ENCODE measurements at places on chromosomes 12 and 14.

DNA sequence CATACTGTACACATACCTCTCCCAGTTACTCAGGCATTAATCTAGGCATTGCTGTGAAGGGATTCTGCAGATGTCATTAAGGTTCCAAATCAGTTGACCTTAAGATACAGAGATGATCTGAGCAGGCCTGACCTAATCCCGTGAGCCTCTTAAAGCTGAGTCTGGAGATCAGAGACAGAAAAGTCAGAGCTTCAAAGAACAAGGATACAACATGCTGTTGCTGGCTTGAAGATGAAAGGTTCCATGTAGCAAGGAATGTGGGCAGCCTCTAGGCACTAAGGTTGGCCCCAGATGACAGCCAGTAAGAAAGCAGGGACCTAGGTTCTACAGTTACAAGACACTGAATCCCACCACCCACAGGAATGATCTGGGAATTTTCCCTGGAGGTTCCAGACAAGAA is 81.1 kb downstream of the MAP1LC3B2 start:
- no peak for DNase-seq

GRCh38 chr14:93150227-93151208 is 34.2 kb downstream of the MOAP1 start:
- no peak for DNase-seq

- no peak for DNase-seq
Observed at GRCh38 chr14:80100681-80101080, 110.6 kb downstream of the DIO2 start.

DNA sequence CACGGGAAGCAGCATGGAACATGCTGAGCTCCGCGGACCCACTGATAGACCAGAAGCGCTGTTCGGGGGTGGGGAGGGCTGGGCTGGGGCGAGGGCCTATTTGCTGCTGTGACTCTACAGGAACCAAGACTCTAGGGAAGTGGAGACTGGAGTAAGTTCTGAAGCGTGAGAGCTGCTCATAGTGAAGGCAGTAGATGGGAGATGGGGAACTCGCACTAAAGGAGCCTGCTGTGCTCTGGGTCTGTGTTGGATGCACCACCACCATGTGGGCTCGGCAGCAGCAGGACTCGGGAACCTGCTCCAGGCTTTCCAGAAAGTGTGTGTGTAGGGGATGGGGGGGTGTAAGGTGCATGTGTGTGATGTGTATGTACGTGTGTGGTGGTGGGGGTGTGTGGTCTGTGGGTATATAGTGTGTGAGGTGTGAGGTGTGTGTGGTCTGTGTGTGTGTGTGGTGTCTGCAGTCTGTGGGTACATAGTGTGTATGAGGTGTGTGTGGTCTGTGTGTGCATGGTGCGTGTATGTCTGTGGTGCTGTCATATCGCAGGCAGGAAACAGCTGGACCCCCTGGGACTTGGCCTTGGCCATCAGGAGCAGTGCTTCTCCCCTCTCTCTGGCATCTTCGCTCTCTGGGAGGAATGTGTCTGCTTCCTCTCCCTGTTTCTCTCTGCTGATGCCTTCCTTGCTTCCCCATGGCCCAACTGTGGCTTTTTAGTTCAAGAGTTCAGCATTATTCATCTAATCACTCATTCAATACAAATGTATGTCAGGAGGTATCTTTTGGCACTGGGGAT is 378.9 kb downstream of the FUT8 start:
- peak; percentile 18 for DNase-seq

Data from fibroblast of skin of left biceps (primary cell).